ENCODE measurements at places on chromosomes 4 and X. TPM values are rescaled to one million over a fixed set of nuclear protein-coding genes. Genes with fewer than 3 reads are reported as not detected.

Gene AVPR2
- 0.47 TPM for total RNA-seq

Gene CXCL6
- 0.67 TPM for total RNA-seq

Gene SMIM10
- total RNA-seq = 1.5 TPM

Gene EGF
- not detected for total RNA-seq

Gene TEX13C
- total RNA-seq = not detected

Gene SLAIN2
- 41.7 TPM for total RNA-seq

Gene AMBN
- not detected for total RNA-seq

Gene STX18
- 20.4 TPM for total RNA-seq

Gene FAM53A
- total RNA-seq = 0.60 TPM

Gene HMX1
- not detected for total RNA-seq

Gene ARX
- not detected for total RNA-seq

Gene SETD7
- 47.2 TPM for total RNA-seq

All from mammary microvascular endothelial cell (primary cell).